Fibroblast of lung (primary cell): ENCODE measurements at places on chromosomes 1 and 21. TPM values are rescaled to one million over a fixed set of nuclear protein-coding genes. Genes with fewer than 3 reads are reported as not detected.

ITLN1 gene
- under 0.01 TPM in 1 of 2 replicates, not detected in the other for total RNA-seq

DNA sequence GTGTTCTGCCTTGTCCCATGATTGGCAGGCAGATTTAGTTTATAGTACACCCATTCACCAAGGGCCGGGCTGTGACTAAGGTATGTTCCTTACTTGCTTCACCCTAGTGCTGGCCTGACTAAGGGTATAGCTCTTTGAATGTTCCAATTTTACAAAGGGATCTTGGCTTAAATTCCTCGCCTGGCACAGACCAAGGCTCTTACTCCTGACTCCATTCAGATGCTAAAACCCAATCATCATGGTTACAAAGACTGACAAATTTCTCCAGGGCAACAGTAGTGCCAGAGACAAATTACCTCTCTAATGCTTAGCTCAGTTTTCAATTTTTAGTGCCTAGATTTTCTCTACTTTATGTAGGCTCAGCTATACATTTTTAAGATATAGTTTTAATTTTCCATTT lies 11.5 kb upstream of the C1orf53 start:
- no peak for DNase-seq
- H3K27me3 ChIP-seq: no peaks in the 10 kb centered on the region
- no peaks in the 10 kb centered on the region for H3K4me1 ChIP-seq
- H3K27ac ChIP-seq: no peak overlapping the region

SLFNL1 gene
- 0.51 and 0.66 TPM in 2 replicates for total RNA-seq

FMO3 gene
- total RNA-seq: 19.3 and 76.3 TPM in 2 replicates

PDC gene
- not detected in 2 replicates for total RNA-seq

MRAP gene
- total RNA-seq: 0.17 and 0.26 TPM in 2 replicates

FMO4 gene
- total RNA-seq: 4.6 and 7.3 TPM in 2 replicates
